Stimulated activated CD4-positive, alpha-beta T cell treated with anti-CD3 and anti-CD28 coated beads, TNF-alpha, amount 100 ng/mL, for 4 hours (primary cell): ENCODE measurements at places on chromosomes 1 and 21.

DNA sequence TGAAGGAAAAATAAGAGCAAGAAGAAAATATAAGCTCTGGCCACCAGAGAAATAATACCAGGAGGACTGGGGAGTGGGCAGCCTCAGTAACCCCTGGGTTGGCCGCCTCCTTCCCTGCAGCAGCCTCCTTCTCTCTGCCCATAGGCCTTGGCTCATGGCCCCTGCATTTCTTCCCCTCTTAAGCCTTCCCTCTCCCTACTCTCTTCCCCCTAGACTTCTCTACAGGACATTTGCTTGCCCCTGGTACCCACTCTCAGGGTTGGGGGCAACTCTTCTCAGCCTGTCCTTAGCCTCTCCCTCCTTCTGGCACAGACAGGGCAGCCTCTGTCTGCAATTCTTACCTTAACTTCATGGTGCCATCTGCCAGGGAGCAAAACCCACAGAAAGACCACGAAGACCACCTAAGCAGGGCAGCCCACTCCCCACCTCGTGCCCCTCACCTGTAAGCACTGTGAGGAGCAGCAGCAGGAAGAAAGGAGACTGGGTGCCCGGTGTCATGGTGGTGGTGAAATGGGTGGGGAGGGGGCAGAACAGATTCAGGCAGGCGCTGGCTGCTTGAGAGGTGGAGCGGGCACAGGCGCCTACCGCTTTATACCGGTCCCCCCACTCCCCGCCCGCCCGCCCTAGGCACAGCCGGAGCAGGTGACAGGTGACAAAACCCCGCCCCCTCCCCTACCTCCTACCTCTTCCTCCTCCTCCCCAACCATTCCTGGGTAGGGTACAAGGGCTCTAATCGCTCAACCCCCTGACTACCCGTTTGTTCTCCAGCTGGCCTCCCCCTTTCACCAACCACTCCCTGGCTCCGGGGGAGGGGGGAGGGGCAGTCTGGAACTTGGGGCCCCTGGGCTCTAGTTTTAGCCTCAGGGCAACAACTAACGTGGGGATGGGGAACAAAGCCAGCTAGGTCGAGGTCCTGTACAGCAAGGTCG lies 15.1 kb downstream of the THBS3 start:
- no peak for DNase-seq

DNA sequence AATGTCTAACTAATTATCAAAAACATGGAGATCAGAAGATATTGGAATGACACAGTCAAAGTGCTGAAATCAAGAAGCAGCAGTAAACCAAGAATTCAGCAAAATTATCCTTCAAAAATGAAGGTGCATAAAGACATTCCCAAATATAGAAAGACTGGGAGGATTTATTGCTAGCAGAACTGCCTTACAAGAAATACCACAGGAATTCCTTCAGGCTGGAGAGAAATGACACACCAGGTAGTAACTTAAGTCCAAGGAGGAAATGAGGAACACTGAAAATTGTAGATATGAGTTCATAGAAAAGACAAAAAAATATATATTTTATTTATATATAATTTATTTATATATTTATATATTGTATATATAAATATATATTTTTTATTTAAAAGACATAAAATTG lies 217.2 kb downstream of the RPS6KC1 start:
- DNase-seq, result no peak

GRCh38 chr1:241532162-241532531 lies at the start of gene KMO:
Gene KMO (plus strand): TSS chr1:241532378. CDS start chr1:241532445, 67 bp downstream.
- no peak for DNase-seq

GRCh38 chr1:36988741-36989193 lies 45.5 kb downstream of the GRIK3 start:
- DNase-seq, result no peak

DNA sequence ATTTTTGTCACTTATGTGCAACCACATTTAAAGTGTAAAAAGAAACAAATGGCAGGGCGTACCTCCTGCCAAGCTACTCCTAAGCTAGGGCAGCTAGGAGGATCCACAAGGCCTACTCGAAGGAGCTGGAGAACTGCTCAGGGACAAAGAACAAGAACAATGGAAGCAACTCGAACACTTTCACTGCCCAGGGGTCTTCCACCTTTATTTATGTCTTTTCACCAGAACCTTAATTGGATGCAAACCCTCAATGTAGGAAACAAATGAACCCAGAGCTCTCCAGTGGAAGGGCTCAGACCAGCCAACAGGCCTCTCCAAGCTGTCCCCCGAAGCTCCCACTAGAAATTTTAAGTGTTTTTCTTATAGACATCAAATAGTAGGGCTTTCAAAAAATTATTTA lies 39.9 kb downstream of the C1orf198 start:
- DNase-seq, result no peak

DNA sequence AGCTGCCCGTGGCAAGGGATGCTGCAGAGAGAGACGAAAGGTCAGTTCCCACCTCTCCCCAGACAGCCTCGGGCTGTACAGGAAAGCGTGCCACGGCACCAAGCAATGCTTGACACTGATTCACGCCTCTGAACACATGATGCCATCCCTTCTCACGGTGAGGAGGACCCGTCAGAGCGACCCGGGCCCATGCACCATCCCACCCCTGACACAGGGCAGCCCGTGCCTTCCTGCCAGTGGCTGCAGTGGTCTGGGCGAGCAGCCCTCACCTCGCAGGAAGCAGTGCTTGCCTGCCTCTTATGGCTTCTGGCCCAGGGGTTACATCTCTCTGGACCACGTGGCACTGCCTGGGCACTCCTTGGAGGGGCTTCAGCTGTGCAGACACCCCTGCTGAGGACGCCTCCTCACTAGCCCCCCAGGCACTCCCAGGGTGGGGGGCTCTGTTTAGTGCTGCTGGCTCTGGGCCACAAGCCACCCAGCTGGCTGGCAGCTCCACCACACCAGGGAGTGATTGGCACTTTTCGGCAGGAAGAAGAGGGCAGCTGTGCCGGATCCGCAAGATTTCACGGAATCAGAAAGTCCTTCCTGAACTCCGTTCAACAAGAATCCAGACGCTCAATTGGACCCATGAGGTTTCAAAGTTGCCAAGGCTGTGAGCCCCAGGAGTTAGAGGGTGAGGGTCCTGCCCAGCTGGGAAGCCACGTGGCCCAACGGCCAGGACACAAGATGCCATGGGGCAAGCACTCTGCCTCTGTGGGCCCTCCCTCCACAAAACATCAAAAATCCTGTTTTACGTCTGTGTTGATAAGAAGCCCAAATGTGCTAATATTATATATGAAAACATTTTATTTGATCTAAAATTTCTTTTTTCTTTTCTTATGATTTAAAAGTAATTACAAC lies 34.8 kb upstream of the SLC19A1 start:
- no peak for DNase-seq

GRCh38 chr1:37636435-37636834 lies 1.7 kb upstream of the RSPO1 start:
- no peak for DNase-seq

DNA sequence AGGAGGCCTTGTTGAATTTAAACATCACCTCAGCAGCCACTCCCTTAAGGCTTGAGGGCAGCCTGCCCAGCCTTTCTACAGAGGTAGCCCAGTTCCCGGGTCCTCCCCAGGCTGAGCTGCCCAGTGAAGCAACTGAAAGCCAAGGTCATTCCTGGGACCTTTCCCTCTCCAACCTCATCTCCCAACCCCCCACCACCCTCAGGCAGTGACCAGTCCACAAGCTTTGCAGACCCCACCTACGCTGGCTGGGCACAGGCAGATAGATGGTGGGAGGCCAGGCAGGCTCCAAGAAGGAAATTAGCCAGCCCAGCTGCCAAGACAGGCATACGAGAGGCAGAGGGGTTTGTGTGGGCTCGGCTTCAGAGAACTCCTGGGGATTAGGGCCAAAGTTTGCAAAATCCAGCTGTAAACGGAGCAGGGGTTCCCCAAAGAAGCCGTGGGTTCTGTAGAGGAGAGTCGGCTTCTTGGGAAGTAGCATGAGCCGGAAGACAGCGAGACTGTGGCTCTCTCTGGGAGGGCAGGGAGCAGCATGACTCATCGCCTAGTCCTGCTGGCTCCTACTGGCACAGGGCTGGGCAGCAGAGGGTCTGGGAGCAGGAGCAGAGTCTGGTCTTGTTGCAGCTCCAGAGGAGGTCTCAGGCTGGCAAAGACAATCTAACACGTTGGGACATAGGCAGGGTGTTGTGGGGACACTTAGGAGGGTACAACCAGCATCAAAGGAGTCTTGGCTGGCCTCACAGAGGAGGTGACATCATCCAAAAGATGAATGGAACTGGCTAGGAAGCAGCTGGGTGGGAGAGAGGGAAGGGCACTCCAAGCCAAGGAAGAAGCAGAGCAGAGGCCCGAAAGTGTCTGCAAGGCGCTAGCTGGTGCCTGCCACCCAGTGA lies 2.8 kb upstream of the ZC3H12A start:
- DNase-seq, result no peak

DNA sequence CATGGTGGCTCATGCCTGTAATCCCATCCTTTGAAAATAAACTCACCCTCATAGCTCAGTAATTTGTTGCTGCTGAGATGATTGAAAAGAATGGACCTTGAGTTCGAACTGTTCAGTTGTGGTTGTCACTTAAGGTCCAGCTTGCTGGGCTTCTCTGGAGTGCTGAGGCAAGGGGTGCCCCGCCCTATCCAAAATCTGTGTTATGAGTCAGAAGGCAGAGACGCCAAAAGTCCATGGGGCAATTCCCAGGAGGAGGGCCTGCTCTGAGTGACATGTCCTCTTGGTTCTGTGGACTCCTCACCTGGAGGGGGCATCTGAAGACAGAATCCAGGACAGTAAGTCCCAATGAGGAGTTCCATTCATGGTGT lies 64.8 kb downstream of the MYOM3 start:
- no peak for DNase-seq

DNA sequence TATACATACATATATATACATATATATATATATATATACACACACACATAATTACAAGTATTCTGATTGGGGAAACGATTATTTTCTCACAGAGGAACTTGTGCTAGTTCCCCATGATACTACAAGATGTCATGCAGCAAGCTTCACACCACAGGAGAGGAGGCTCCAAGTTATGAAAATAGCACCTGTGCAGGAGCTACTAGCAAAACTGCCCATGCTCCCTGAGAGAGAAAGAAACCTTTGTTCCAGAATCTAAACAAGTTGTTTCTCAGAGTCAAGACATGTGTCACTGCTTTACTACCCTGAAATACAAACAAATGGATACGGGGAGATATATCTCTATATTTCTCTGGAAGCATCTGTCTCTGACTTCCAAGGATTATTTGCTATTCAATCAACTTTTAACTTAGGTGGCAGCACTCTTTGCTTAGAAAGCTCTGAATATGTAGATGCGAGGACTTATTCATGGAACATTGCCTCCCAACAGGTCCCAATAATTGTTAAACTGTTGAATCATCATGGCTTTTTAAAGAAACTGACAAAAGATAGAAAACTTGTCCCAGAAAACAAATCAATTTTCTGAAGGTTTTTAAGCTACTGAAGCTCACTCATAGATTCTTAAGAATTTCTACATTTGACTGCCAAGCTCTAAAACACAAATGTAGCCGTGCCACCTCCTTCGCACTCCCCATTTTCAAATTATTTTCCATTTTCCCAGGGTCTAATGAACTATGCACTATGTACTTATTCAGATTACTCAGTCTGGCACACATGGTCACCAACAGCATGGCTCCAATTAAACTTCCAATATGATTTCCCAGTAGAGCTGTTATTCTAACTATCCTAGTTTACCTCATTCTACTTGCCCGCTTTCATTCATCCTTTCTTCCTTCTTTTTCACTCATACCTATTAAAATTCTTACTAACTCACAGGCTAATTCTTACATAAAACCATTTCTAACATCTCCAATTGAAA lies 929.1 kb downstream of the LTN1 start:
- no peak for DNase-seq

DNA sequence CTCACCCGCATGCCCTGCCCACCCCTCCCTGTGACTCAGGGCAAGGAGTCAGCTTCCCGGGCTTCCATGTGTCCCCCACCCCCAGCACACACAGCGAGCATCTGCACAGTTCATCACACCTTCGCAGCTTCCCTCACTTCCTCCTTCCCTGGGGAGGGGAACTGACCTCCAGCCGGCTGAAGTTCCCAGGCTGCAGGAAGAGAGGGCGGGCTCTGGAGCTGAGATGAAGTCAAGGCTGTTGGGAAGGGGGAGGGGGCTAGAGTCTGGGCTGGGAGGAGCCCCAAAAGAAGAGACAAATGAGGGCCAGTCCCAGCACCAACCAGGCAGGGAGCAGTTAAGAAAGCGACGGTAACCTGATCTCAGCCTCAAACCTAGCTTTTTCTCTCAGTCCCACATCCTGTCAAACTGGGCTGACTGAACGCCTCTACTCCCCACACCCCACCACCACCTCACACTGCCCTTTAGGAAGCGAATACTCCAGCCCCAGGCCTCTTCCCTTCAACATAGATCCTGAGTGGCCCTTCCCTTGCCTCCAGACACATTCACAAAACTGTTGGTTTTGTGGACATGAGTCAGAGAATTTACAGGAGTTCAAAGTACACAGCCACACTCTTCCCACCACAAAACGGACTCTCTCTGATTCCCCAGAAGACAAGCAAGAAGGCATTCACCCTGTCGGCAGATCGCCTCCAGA lies 1.8 kb downstream of the RHOC start:
- DNase-seq, result no peak

DNA sequence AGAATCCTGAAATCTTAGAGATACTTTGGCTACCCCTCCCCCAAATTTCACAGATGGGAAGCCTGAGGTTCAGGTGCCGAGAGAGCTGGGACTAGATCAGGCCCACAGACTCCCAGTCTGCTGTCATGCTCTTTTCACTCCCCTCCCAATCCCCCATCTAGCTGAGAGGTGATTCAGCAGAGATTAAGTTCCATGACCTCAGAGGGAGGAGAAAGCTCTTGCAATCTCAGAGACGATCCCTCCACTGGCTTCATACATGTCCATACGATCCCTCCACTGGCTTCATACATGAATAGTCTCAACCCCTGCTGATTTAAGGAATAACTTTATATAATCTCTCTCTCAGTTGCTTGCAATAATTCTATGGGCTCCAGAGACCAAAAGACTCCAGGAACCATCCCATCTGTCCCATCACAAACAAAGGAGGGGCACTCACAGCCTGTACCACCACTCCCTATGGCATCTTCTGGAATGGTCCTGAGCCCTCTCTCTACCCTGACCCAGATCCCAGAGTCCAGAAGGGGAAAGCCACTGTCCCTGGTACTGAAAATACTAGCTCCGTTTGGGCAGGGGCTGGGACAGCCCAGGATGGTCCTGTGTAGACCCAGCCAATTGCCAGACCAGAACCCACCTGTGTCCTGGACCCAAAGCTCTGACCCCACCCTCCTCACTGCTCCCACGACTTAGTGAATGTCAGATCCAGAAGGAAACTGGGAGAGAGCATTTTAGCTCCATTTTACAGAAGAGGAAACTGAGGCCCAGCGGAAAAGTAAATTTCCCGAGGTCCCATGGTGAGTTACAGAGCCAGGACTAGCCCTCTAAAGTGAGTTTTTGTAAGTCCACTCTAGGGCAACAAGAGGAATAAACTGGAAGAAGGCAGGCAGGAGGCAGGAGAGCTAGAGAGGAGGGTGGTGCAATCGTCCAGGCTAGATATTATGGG lies 27.1 kb downstream of the RIMS3 start:
- DNase-seq, result no peak

- DNase-seq, result no peak
Measured at GRCh38 chr1:46183926-46184557, 7.8 kb upstream of the P3R3URF start.

- DNase-seq, result no peak
Measured at GRCh38 chr21:46217511-46218196, 10.9 kb downstream of the LSS start.
